ENCODE measurements at places on chromosomes 5 and 9.

GRCh38 chr9:136610426-136610825 lies 52.3 kb upstream of the EGFL7 start:
- no peak for DNase-seq

- DNase-seq = no peak
Observed at GRCh38 chr5:156174225-156174624, 152.7 kb upstream of the SGCD start.

DNA sequence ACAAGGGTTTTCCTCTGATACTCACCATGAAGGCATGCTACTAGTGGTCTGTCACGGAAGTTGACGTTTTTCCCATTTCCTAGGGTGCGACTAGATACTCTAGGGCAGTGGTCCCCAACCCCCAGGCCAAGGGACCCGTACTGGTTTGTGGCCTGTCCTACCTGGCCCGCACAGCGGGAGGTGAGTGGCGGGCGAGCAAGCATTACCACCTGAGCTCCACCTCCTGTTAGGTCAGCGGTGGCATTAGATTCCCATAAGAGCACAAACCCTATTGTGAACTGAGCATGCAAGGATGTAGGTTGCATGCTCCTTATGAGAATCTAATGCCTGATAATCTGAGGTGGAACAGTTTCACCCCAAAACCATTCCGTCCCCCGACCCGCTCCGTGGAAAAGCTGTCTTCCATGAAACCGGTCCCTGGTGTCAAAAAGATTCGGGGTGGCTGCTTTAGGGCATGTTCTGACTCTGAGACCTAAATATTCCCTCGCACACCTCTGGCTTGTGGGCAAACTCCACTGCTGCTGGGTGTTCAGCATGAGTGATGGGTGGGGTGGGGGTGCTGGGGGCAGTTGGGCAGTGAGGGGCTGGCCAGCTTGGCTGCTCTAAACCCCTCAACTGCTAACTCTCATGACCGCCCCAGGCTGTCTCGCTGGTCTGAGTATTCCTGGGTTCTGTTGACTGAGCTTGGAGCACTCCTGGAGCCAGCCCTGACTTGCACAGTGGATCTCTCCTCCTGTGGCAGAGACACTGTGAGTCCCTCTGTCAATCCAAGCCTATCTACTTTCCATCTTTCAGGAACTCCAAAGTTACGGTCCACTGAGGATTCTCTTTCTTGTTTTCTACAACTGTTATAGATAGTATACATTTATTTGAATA lies 78.3 kb upstream of the NEK6 start:
- no peak for DNase-seq

DNA sequence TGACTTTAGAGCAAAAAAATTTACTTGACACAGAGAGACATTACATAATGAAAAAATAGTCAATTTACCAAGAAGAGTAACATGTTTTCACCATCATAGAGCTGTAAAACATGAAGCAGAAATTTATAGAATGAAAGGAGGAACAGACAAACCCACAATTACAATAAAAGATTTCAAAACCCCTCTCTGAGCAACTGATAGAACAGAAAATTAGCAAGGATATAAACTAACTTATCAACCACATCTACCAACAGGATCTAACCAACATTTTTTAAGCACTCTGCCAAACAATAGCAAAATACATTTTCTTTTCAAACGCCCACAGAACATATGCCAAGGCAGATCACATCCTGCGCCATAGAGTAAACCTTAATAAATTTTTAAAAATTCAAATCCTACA lies 17.9 kb downstream of the SLCO4C1 start:
- no peak for DNase-seq

GRCh38 chr5:16768184-16768583 lies 151.4 kb upstream of the RETREG1 start:
- DNase-seq = no peak

- no peak for DNase-seq
Observed at GRCh38 chr9:81474125-81474524, 215.2 kb downstream of the TLE1 start.

DNA sequence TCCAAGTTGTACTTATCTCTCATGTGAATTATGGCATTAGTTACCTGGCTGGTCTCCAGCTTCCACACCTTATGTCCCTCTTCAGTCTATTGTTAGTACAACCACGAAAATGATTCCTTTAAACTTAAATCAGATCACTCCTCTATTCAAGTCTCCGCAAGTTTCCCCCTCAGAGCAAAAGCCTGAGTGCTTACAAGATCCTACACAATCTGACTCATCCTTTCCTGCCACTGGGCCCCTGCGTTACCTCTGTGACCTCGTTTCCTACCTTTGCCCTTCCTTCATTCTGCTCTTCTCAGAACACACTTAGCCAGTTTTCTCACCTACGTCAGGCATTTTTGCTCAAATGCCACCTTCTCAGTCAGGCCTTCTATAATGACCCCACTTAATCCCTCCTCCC lies 45.1 kb upstream of the GLIS3 start:
- DNase-seq = peak; percentile 13

- DNase-seq = no peak
Observed at GRCh38 chr9:79684711-79685575, 113.2 kb downstream of the TLE4 start.

GRCh38 chr9:85204176-85204575 lies 534.6 kb downstream of the NTRK2 start:
- no peak for DNase-seq

- DNase-seq = no peak
Observed at GRCh38 chr9:128006332-128006996, 25.7 kb upstream of the EEIG1 start.

DNA sequence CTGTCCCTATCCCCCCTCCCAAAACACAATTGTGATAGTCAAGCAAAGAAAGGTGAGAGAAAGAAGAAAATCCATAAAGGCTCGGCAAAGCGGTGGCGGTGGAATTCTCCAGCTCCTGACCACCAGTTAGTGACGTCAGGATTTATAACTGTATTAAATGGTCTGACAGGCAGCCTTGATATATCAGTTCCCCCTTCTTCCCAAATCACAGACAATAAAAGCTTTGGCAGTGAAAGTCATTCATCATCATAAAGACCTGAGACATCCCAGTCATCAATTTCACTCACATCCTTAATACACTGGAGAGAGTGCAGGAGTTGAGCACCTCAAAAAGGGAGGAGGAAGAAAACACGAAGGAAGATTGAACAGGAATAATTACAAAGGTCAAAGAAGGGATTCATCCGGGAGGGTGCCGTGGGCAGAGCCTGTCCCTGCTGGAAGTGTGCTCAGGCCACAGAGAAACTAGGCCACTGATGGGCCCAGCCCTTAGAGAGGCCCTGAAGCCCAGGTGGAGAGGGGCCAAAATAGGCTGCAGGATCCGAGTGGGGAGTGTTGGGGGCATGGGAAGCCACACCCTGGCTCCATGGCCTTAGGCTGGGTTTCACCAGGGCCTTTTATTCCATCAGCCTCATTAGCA lies 131.9 kb downstream of the PAX5 start:
- no peak for DNase-seq

All from activated T-cell treated with anti-CD3 and anti-CD28 coated beads for 48 hours (primary cell).